ENCODE measurements at places on chromosomes 6 and 20.

- peak; percentile 56 for DNase-seq
Observed at GRCh38 chr20:58344741-58345140, 35.2 kb downstream of the RAB22A start.

DNA sequence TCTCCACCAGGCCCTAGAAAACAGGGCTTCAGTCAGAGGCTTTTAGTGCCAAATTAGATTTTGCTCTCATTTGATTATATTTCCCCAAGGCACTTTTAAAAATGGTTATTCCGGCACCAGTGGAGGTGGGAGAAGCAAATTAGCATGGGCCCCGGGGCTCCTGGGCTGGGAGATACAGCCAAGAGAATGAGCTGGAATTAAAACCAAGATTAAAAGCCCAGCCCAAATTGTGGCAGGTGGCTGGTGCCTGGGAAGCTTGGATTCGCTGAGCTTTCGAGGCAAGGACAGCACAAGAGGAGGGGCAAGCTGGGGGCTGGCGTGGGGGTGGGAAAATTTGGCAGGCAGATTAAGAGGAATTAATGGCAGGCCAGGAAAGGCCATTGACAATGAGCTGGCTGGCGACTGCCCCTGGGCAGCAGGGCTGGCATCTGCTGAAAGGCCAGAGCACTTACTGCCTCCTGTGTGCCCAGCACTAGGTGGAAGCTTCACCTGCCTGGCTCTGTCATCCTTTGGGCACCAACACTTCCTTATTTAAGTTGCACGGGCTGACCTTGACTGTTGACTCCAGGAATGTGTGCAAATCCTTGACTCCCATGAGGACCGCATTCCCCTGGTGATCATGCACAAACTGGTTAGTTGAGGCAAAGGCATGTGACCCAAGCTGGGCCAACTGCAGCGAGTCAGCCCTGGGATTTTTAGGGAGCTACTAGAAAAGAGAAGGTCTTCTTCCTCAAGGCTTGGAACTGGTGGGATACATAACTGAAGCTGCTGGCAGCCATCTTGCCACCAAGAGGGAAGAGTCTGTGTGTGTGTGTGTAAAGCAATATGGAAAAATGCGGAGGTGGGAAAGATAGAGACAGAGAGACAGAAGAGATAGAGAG, 76.1 kb downstream of the SULF2 start:
- DNase-seq = no peak

DNA sequence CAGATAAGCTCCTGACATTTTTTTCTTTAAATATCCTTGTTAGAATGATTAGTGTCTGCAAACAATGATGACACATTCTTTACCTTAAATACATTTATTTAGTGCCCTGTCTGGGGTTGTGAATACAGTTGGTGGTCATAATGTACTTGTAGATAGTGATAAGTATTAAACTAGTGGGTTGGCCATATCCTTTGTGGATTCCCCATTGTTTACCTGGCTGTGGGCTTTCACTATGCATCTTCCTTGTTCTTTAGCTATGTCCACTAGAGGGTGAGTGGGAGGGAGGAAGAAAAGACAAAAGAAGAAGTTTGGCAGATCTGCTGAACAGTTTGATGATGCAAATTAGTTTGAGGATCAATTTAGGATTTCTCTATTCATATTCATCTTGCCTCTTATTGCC, 15.7 kb downstream of the HS3ST5 start:
- no peak for DNase-seq

- peak; percentile 86 for DNase-seq
Observed at GRCh38 chr6:133099573-133099972, 141.6 kb upstream of the EYA4 start.

DNA sequence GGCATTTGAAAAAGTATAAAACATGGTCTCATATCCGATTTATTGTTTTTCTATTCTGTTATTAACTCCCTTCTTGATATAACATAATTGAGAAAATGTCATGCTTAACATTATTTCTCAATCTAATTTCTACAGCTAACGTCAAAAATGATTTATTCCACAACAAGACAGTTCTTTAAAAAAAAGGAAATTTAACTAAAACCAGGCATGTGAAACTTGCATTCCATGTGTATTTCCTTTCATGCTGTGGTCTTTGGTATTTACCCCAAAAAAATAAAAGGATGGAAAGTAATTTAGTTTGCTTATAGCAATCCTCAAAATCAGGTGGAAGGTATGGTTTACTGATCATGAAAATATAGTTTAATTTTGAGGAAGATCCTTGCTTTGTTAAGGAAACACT, 142.8 kb downstream of the COL21A1 start:
- no peak for DNase-seq

- DNase-seq = peak; percentile 2
Observed at GRCh38 chr6:88220493-88220892, 54.3 kb upstream of the CNR1 start.
